Left lung (tissue), 14 donors: ENCODE measurements at places on chromosomes 16 and 17. TPM values are rescaled to one million over a fixed set of nuclear protein-coding genes. Genes with fewer than 3 reads are reported as not detected.

DNA sequence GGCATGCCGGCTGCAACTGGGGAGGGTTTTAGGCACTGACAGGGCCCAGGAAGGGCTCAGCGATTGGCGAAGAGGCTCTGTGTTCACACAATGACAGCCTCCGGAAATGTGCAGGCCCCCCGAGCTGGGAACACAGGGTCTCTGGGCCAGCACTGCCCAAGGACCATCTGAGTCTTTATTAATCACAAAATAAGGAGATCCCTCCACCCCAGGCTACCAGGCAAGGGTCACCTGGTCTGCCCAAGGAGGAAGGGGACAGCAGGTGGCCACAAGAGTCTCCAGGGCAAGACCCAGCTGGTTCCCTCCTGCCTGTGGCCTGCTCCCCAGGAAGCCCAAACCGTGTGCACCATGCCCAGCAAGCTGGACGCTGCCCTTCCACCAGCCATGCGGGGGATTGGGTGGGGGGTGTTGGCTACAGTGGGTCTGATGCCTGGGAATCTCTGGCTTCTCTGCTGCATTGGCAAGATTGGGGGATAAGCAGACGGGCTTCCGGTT is 52.1 kb upstream of the TNRC6C start:
- H3K4me1 ChIP-seq: no peaks in the 10 kb centered on the region
- H3K36me3 ChIP-seq: no peaks in the 10 kb centered on the region
- no peak overlapping the region for H3K27ac ChIP-seq

- no peaks in the 10 kb centered on the region for H3K27me3 ChIP-seq
- no peaks in the 10 kb centered on the region for H3K36me3 ChIP-seq
- H3K4me3 ChIP-seq: no peak overlapping the region
- DNase-seq: no peak
- H3K4me1 ChIP-seq: no peaks in the 10 kb centered on the region
- no peak overlapping the region for H3K27ac ChIP-seq
Observed at GRCh38 chr16:9297437-9298113, 206.1 kb downstream of the HAPSTR1 start.

- DNase-seq: peak; percentile 2
- H3K36me3 ChIP-seq: peaks cover 54% of the 10 kb centered on the region
- no peaks in the 10 kb centered on the region for H3K4me1 ChIP-seq
Observed at GRCh38 chr16:47699106-47699505, 238.0 kb downstream of the PHKB start.

- no peaks in the 10 kb centered on the region for H3K27me3 ChIP-seq
- no peak overlapping the region for H3K27ac ChIP-seq
- no peaks in the 10 kb centered on the region for H3K36me3 ChIP-seq
- H3K4me1 ChIP-seq: no peaks in the 10 kb centered on the region
Observed at GRCh38 chr17:609232-609810, 105.3 kb downstream of the VPS53 start.

DNA sequence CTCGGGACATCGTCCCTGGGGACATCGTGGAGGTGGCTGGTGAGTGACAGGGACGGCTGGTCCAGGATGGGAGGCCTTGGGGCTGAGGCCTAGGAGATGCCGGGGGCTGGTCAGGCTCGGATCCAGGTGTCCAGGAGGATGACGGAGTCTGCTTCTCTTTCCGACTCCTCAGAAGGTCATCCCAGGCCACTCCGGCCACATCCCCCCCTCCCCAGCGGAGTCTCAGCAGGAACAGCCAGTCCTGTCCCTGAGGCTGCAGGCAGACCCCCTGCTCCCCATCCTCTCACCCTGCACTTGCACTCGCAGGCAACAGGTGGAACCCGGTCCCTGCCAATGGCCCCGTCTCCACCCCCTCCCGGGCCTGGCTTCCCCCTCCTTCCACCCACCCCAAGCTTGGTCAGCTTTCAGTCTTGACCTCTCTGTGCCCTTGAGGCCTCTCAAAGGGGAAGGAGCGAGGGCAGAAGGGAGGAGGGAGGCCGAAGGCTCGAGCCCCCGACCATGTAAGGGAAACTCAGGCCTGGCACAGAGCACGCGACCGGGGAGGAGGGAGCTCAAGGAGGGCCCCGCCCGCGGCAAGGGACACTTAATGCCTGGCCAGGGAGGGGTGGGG is 4.4 kb downstream of the ATP2A1 start:
- H3K36me3 ChIP-seq: no peaks in the 10 kb centered on the region
- peaks cover 9% of the 10 kb centered on the region for H3K4me1 ChIP-seq
- H3K27ac ChIP-seq: no peak overlapping the region
- H3K27me3 ChIP-seq: no peaks in the 10 kb centered on the region
- H3K4me3 ChIP-seq: no peak overlapping the region
- no peak for DNase-seq

- no peaks in the 10 kb centered on the region for H3K36me3 ChIP-seq
- H3K27me3 ChIP-seq: peaks cover 100% of the 10 kb centered on the region
- no peak for DNase-seq
- no peaks in the 10 kb centered on the region for H3K4me1 ChIP-seq
- peak within 1 kb of the TSS; percentile 41 for H3K4me3 ChIP-seq
Observed at GRCh38 chr17:48610282-48611211, at the start of gene HOXB7. TSS of gene HOXB7 (minus strand) at chr17:48611017. CDS start at chr17:48610918, 99 bp downstream.

- H3K27ac ChIP-seq: no peak overlapping the region
- no peak overlapping the region for H3K4me3 ChIP-seq
- H3K4me1 ChIP-seq: peaks cover 22% of the 10 kb centered on the region
- no peak for DNase-seq
- H3K27me3 ChIP-seq: peaks cover 13% of the 10 kb centered on the region
Observed at GRCh38 chr17:66187718-66188117, 4.2 kb downstream of the CEP112 start.

GRCh38 chr16:75494184-75494583 is 1.1 kb downstream of the CHST6 start:
- peaks cover 11% of the 10 kb centered on the region for H3K4me1 ChIP-seq
- no peaks in the 10 kb centered on the region for H3K36me3 ChIP-seq
- H3K27ac ChIP-seq: no peak overlapping the region
- DNase-seq: no peak
- H3K27me3 ChIP-seq: no peaks in the 10 kb centered on the region

DNA sequence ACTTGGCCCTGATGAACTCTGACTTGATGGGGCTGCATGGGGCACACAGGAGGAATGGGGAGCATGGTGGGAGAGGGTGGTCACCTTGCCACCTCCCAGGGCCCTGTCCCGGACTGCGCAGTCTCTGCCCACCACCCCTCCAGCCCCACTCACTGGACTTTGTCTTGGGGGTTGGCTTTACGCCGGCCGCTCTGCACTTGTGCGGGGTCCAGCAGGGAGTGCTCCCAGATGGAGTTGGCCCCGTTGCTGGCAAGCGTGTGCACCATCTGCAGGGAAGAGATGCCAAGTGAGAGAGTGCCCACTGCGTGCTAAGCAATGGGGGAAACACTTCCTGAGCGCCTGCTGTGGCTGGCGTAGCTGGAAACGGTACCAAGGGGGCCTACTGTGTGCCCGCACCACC is 6.7 kb downstream of the GIT1 start:
- no peak for DNase-seq
- peaks cover 46% of the 10 kb centered on the region for H3K36me3 ChIP-seq
- H3K4me1 ChIP-seq: peaks cover 55% of the 10 kb centered on the region
- H3K27me3 ChIP-seq: no peaks in the 10 kb centered on the region
- no peak overlapping the region for H3K4me3 ChIP-seq

DNA sequence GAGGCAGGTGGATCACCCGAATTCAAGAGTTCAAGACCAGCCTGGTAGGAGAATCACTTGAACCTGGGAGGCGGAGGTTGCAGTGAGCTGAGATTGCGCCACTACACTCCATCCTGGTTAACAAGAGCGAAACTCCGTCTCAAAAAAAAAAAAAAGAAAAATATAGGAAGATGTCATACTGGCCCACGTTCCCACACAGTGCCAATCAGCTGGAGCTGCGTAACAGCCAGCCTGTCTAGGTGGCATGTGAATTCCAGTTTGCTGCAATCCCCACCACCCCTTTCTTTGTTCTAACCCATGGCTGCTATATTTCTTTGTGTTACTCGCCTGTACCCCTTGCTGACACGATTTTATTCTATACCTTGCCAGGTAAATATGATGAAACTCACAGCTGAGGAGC is 7.5 kb downstream of the NFATC2IP start:
- no peak overlapping the region for H3K4me3 ChIP-seq
- no peaks in the 10 kb centered on the region for H3K27me3 ChIP-seq

DNA sequence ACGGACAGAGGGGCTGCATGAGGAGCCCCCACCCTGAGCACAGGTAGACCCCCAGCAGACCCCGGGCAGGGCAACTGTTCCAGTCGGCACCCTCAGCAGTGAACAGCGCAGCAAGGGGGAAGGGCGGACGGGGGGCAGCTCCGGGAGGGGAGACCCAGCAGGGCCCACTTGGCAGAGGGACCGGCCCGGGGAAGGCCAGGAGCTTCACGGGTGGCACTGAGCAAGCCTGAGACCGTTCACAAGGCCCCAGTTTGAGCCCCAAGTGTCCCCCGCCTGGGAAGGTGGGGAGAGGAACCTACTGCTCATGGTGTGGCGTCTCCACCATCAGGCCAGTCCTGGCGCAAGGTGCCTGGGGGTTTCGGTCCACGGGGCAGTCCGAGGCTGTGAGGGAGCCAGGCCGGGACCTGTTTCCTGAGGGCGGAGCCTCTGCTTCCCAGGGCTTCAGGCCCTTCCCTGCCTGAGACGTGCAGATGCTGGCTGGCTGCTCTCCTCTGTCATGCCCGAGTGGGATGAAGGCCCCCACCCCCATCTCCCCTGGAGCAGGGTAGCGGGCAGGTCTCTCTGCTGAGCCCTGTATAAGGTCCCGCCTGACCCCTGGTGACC is 54.4 kb upstream of the GNG13 start:
- H3K4me1 ChIP-seq: no peaks in the 10 kb centered on the region
- no peak overlapping the region for H3K4me3 ChIP-seq

GRCh38 chr17:17462048-17462824 is 14.6 kb upstream of the MED9 start:
- no peak overlapping the region for H3K4me3 ChIP-seq
- H3K4me1 ChIP-seq: no peaks in the 10 kb centered on the region
- no peak overlapping the region for H3K27ac ChIP-seq
- no peak for DNase-seq
- H3K27me3 ChIP-seq: no peaks in the 10 kb centered on the region
- no peaks in the 10 kb centered on the region for H3K36me3 ChIP-seq

DNA sequence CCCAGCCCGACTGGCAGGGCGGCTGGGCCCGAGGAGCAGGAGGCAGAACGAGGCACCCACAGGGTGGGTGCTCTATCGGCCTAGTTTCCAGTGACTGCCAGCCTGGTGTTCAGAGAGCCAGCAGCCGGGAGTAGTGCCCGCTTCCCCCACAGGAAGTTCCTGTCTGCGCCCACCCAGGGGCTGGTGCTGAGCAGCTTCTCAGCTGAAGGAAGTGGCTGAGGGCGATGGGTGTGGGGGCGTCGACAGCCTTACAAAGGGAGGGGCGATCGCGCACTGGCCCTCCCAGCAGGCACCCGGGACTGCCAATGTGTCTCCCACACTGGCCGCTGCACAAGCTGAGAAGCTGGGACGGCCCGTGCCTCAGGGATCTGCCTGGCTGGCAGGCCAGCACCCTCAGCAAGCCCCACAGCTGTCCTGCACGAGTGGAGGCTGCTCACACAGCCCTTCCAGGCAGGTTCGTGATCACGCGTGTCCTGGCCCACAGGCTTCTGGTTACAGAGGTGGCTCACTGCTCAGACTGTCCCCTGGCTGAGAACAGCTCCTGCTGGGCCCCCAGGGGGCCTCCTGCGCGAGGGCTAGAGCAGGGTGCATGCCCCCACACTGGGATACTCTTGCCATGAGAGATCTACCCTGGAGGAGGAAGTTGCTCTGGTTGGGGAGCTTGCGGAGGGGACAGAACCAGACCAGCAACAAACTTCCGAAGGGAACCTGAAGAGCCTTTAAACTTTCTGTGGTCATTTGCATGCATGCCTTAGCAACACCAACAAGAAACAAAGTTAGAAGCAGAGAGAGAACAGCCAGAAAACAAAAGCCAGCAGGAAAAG is 2.5 kb downstream of the RNF166 start:
- H3K4me1 ChIP-seq: peaks cover 43% of the 10 kb centered on the region
- no peaks in the 10 kb centered on the region for H3K36me3 ChIP-seq
- DNase-seq: no peak
- peak overlapping the region; percentile 86 for H3K27ac ChIP-seq
- no peak overlapping the region for H3K4me3 ChIP-seq
- no peaks in the 10 kb centered on the region for H3K27me3 ChIP-seq

- no peak for DNase-seq
- no peak overlapping the region for H3K4me3 ChIP-seq
- H3K4me1 ChIP-seq: no peaks in the 10 kb centered on the region
- no peak overlapping the region for H3K27ac ChIP-seq
- H3K27me3 ChIP-seq: no peaks in the 10 kb centered on the region
Observed at GRCh38 chr16:3548859-3549258, 28.3 kb downstream of the NLRC3 start.

DNA sequence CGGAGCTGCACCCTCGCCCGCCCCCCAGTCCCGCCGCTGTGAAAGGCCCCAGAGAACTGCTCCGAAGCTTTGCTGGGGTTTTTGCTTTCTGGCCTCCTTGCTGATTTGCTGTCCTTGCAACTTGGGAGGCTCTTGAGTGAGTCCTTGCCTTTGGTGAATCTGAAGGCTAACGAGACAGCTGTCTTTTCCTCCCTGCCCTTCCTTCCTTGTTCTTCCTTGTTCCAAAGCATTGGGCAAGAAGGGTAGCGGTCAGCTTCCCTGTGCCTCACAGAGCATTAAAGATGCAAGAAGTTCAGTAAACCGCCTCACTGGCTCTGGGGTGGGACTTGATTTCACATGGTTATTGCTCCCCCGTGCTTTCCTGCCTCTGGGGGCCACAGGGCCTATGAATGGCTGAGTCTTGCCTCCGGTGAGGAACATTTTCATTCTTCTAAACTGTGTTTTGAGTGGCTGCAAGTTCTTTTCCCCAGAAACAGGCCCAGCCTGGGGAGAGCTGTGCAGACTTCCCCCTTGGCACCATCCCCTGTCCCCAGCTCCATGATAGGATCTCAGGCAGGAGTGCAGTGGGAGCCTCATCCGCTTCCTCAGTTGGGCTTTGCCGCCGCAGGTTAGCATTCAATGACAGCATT is 1.4 kb downstream of the YPEL2 start:
- peak overlapping the region; percentile 85 for H3K27ac ChIP-seq
- peak; percentile 24 for DNase-seq
- peaks cover 77% of the 10 kb centered on the region for H3K4me1 ChIP-seq
- no peaks in the 10 kb centered on the region for H3K27me3 ChIP-seq
- H3K36me3 ChIP-seq: no peaks in the 10 kb centered on the region
- H3K4me3 ChIP-seq: peak overlapping the region; percentile 98

- no peaks in the 10 kb centered on the region for H3K36me3 ChIP-seq
- H3K4me1 ChIP-seq: peaks cover 13% of the 10 kb centered on the region
- H3K27me3 ChIP-seq: no peaks in the 10 kb centered on the region
- H3K4me3 ChIP-seq: no peak overlapping the region
- no peak overlapping the region for H3K27ac ChIP-seq
Observed at GRCh38 chr16:85400305-85401205, 212.6 kb upstream of the GSE1 start.

GRCh38 chr17:65030618-65031017 is 25.9 kb downstream of the GNA13 start:
- peaks cover 83% of the 10 kb centered on the region for H3K4me1 ChIP-seq
- no peak for DNase-seq
- H3K27me3 ChIP-seq: no peaks in the 10 kb centered on the region
- H3K4me3 ChIP-seq: no peak overlapping the region
- H3K27ac ChIP-seq: peak overlapping the region; percentile 66

Gene VMP1
- total RNA-seq: 343 TPM

Gene CCL16
- total RNA-seq: not detected

Gene KRT33A
- not detected for total RNA-seq

Gene SOST
- 0.12 TPM for total RNA-seq
